ENCODE measurements at places on chromosomes 12 and 14.
A peak's percentile ranks its signal among the peaks of the same experiment; 100 is the strongest.

- no peak overlapping the region for H3K4me3 ChIP-seq
- H3K36me3 ChIP-seq: no peaks in the 10 kb centered on the region
- H3K4me1 ChIP-seq: peaks cover 20% of the 10 kb centered on the region
- DNase-seq: no peak
Measured at GRCh38 chr12:56517854-56518253, 3.8 kb upstream of the RBMS2 start.

DNA sequence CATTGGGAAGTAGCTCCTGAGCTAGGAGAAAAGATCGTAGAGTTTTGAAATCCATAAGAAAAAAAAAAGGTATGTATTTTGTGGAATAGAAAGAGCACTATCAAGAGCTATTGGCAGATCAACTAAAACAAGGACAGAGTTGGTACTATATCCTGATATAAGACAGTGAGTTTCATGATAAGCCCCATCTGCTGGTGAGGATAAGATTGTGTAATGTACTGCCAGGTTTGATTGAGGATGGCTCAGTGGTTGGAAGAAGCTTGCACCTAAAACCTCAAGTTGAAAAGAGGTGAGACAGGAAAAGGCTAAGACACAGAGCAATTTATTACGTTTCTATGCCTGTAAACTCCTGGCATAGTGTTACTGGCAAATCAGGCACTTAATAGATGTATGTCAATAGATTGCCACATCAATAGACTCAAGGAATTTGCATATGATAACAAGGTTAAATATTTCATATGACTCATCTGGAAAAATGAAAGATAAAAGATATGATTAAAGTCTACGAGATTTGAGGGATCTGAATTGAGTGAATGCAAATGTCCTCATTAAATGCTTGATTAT lies 525.6 kb downstream of the FLRT2 start:
- H3K27me3 ChIP-seq: no peaks in the 10 kb centered on the region
- H3K27ac ChIP-seq: no peak overlapping the region
- no peaks in the 10 kb centered on the region for H3K4me1 ChIP-seq
- DNase-seq: no peak
- no peak overlapping the region for H3K4me3 ChIP-seq

- no peaks in the 10 kb centered on the region for H3K27me3 ChIP-seq
- H3K4me3 ChIP-seq: peak overlapping the region; percentile 33
- H3K27ac ChIP-seq: peak overlapping the region; percentile 43
- H3K36me3 ChIP-seq: peaks cover 40% of the 10 kb centered on the region
- DNase-seq: no peak
Measured at GRCh38 chr12:8038659-8039114, 6.2 kb downstream of the FOXJ2 start.

DNA sequence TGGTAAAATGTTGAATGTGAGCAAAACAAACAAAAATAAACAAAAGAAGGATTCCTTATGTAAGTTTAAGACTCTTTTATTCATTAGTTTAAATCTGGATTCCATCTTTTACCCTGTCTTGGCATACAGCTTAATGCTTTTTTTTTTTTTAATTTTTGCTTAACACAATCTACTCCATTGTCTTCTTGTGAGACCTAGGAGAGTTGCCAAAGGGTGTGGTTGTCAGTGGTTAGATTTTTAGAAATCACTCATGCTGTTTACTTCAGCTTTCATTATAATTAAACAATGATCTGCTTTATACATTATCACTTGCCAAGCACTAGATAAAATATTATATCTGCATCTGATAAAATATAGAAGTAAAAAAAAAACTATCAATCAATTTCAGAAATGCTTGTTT lies 77.7 kb upstream of the KITLG start:
- H3K27me3 ChIP-seq: no peaks in the 10 kb centered on the region
- no peak for DNase-seq
- no peaks in the 10 kb centered on the region for H3K4me1 ChIP-seq
- no peaks in the 10 kb centered on the region for H3K36me3 ChIP-seq

DNA sequence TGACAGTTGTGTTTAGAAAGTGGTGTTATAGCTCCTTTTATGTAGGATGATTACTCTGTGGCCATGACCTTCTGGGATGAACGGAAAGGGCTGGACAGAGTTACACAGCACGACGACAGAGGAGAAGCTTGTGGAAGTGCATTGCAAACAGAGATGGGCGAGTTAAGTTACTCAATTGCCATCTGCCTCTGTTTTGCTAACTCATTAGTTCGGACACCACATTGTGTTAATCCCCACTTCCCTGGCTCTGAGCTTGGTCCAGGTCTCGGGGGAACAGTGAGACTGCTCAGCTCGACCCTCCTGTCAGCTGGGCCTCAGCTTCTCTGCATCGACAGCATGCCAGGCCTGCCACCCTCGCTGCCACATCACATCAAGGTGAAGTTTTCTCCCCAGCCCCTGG lies 408.0 kb downstream of the ZFP36L1 start:
- no peaks in the 10 kb centered on the region for H3K27me3 ChIP-seq
- no peak overlapping the region for H3K27ac ChIP-seq
- no peaks in the 10 kb centered on the region for H3K4me1 ChIP-seq
- DNase-seq: no peak
- no peaks in the 10 kb centered on the region for H3K36me3 ChIP-seq

DNA sequence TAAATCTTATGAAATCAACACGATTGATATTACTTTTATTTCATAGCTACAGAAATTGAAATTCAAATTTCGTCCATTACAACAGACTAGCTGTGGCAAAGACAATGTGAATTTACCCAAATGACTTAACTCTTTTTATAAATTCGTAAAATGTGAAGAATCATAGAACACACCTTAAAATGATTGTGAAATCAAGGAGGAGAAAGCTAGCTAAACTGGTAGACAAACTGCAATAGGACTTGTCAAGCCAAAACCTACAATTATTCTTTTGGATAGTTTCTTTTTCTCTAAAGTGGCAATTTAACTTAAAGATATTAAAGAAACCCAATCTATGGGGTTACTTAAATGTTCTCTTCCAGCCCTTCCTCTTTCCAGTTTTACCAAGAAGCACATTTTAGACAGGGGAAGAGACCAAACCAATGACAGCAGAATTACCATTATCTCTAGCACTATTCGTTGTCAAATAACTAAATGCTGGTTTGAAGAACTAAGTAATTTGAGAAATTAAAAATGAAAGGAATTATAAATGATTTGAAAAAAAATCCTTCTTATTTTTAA lies 807 bp upstream of the SLC16A7 start:
- H3K4me1 ChIP-seq: peaks cover 11% of the 10 kb centered on the region
- peak overlapping the region; percentile 86 for H3K4me3 ChIP-seq
- H3K27me3 ChIP-seq: no peaks in the 10 kb centered on the region
- H3K27ac ChIP-seq: peak overlapping the region; percentile 91
- DNase-seq: peak; percentile 11
- peaks cover 3% of the 10 kb centered on the region for H3K36me3 ChIP-seq

DNA sequence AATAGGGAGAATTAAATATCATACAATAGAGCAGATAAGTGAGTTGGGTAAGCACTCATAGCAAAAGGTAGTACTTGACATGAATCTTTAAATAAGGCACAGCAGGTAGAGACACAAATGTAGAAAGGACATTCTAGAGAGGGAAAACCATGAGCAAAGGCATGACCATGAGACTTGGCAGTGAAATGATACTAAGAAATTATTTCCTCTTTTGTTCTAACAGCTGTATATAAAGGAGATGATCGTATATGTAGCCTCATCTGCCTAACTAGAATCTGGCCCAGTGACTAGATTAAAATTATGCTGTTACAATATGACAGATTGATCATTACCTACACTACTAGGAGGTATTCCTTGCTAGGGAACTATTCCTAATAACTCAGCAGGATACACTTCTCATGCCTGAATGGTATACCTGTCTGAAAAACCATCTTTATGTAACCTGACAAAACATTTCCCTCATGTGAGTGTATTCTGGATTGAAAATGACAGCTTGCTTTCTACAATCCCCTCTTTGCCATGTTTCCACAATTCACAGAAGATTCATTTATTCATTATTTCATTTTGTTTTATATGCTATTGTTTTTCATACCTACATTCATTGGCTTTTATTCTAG lies 725.7 kb downstream of the C12orf50 start:
- no peaks in the 10 kb centered on the region for H3K4me1 ChIP-seq
- no peak for DNase-seq
- no peaks in the 10 kb centered on the region for H3K27me3 ChIP-seq
